ENCODE measurements at places on chromosomes 6 and 20. TPM values are rescaled to one million over a fixed set of nuclear protein-coding genes. Genes with fewer than 3 reads are reported as not detected.

GRCh38 chr20:46977204-46977603 lies 82.6 kb downstream of the EYA2 start:
- H3K4me3 ChIP-seq, result no peak overlapping the region
- no peak overlapping the region for H3K27ac ChIP-seq
- H3K36me3 ChIP-seq, result no peaks in the 10 kb centered on the region
- H3K4me1 ChIP-seq, result no peaks in the 10 kb centered on the region
- peaks cover 34% of the 10 kb centered on the region for H3K27me3 ChIP-seq
- no peak for DNase-seq

GRCh38 chr6:15875797-15876196 lies 213.0 kb upstream of the DTNBP1 start:
- DNase-seq, result no peak
- no peak overlapping the region for H3K4me3 ChIP-seq
- peaks cover 38% of the 10 kb centered on the region for H3K4me1 ChIP-seq
- H3K36me3 ChIP-seq, result no peaks in the 10 kb centered on the region

GRCh38 chr6:118984342-118984741 lies 49.4 kb upstream of the MCM9 start:
- no peaks in the 10 kb centered on the region for H3K36me3 ChIP-seq
- H3K27me3 ChIP-seq, result no peaks in the 10 kb centered on the region
- no peak for DNase-seq
- H3K4me3 ChIP-seq, result no peak overlapping the region
- no peaks in the 10 kb centered on the region for H3K4me1 ChIP-seq

The GJA10 gene
- total RNA-seq, result not detected

DNA sequence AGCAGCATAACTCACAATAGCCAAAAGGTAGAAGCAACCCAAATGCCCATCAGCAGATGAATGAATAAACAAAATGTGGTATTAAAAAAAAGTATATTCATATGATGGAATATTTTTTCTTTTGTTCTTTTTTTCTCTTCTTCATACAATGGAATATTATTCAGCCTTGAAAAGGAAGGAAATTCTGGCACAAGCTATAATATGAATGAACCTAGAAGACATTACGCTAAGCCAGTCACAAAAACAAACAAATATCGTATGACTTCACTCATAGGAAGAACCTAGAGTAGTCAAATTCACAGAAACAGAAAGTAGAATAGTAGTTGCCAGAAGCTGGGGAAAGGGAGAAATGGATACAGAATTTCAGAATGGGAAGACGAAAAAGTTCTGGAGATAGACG lies 63.7 kb downstream of the RBL1 start:
- peaks cover 46% of the 10 kb centered on the region for H3K36me3 ChIP-seq
- H3K27me3 ChIP-seq, result no peaks in the 10 kb centered on the region
- H3K4me3 ChIP-seq, result no peak overlapping the region

The WFDC10B gene
- total RNA-seq, result not detected

The POM121L2 gene
- total RNA-seq, result not detected

- peaks cover 4% of the 10 kb centered on the region for H3K4me1 ChIP-seq
- H3K27ac ChIP-seq, result no peak overlapping the region
- peaks cover 81% of the 10 kb centered on the region for H3K36me3 ChIP-seq
These were observed 40.7 kb upstream of the MROH8 start for GRCh38 chr20:37219751-37220668.

The F13A1 gene
- total RNA-seq, result 0.75 TPM

The CGA gene
- total RNA-seq, result not detected

GRCh38 chr6:53041356-53041755 lies 23.8 kb upstream of the FBXO9 start:
- no peak overlapping the region for H3K27ac ChIP-seq
- peaks cover 41% of the 10 kb centered on the region for H3K36me3 ChIP-seq
- H3K4me1 ChIP-seq, result no peaks in the 10 kb centered on the region
- no peak for DNase-seq
- H3K4me3 ChIP-seq, result no peak overlapping the region
- H3K27me3 ChIP-seq, result no peaks in the 10 kb centered on the region

GRCh38 chr20:36408219-36408618 lies 102.1 kb downstream of the DLGAP4 start:
- H3K27me3 ChIP-seq, result peaks cover 8% of the 10 kb centered on the region
- no peak overlapping the region for H3K27ac ChIP-seq
- H3K4me3 ChIP-seq, result no peak overlapping the region
- H3K36me3 ChIP-seq, result no peaks in the 10 kb centered on the region
- DNase-seq, result no peak

DNA sequence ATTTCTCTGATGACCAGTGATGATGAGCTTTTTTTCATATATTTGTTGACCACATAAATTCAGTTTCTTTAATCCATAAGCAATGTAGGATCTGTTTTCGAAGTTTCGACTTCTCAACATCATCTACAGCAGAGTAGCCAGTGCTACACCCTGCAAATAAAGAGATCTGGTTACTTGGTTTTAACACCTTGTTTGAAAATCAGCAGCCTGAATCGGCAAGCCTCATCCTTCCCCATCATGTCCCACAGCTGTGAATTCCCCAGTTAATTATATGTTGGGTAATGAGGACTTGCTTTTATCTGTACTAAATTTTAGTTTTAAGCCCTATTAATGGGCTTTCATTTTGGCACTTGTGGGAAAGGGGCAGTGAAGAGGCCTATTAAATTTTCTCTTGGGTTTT lies 80.6 kb downstream of the BMP2 start:
- no peaks in the 10 kb centered on the region for H3K4me1 ChIP-seq
- H3K36me3 ChIP-seq, result no peaks in the 10 kb centered on the region
- H3K4me3 ChIP-seq, result no peak overlapping the region
- no peak for DNase-seq

The ULBP3 gene
- 0.46 TPM for total RNA-seq

The NRSN1 gene
- not detected for total RNA-seq

- no peak overlapping the region for H3K4me3 ChIP-seq
- peaks cover 3% of the 10 kb centered on the region for H3K27me3 ChIP-seq
- DNase-seq, result no peak
- H3K36me3 ChIP-seq, result no peaks in the 10 kb centered on the region
- H3K4me1 ChIP-seq, result no peaks in the 10 kb centered on the region
These were observed 153.7 kb downstream of the MOXD1 start for GRCh38 chr6:132247381-132248159.

- H3K27me3 ChIP-seq, result peaks cover 81% of the 10 kb centered on the region
- H3K4me3 ChIP-seq, result peak overlapping the region; percentile 61
- H3K36me3 ChIP-seq, result no peaks in the 10 kb centered on the region
These were observed 1.9 kb downstream of the SLC32A1 start for GRCh38 chr20:38725931-38726803.

DNA sequence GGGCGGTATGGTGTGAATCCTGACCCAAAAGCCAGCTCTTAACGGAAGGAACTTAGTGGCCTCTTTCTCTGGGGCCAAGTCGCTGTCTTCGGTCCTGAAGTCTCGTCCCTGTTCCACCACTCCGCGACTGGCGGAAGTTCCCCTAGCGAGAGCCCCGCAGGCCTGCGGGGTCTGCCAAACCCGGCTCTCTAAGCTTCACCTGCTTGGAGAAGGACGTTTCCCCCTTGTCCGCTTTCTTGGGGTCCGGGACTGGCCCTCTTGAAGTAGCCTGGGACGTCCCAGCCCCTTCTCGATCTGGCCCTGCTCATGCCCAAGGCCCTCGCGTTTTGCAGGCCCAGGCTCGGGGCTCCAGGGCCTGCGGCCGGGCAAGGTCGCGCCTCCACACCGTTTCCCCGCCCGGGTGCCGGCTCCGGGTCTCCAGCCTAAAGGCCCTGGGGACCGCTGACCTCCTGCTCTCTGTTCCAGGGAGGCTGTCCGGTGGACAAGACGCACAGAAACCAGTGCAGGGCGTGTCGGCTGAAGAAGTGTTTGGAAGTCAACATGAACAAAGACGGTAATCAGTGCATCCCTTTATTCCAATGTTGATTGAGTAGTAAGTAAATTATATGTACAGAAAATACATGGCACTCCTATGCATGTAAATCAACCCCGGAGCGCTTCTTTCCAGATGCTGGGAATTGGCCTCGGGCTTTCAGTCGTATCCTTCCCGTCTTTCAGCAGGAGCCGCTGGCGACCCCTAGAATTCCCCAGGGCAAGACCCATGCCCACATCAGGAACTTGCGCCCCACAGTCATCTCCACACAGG lies 8.8 kb downstream of the NR2E1 start:
- no peak overlapping the region for H3K27ac ChIP-seq
- no peaks in the 10 kb centered on the region for H3K36me3 ChIP-seq
- no peak overlapping the region for H3K4me3 ChIP-seq
- DNase-seq, result peak; percentile 28

DNA sequence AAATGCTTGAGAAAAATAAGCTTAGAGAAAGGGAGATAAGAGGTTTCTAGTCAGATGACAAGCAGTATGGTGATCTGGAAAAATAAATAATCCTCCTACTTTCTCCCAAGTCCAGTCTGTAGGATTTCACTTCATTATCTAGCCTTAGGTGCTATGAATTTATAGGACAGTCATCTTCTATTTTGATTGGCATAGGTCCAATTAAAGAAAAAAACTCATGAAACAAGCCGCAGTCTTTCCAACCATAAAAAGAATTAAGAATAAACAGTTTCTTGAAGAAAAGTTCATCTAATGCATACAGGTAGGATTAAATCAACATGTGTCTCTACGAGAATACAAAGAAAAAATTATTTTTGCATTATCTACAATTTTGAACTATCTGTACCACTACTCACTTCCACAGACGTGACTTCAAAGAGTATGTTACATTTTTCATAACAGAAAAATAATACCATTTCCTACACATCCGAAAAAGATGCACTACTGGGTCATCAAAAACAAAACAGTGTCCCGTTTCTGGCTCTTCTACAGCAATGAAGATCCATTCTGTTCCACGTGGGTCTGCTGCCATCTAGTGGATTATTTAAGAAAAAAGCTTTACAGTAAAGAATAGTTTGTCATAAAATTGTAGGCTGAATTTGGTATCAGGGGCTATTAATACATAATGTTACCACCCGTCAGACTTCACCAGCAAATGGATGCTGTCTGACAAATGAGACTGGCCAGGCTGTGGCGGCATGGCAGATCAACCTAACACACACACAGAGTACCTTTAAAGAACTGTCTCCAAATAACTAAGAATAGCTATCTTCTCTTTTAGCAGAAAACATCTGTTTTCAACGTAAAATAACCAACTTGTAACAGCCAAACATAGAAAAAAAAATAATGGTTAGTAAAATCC lies 28.9 kb downstream of the STX7 start:
- H3K27me3 ChIP-seq, result no peaks in the 10 kb centered on the region
- peaks cover 62% of the 10 kb centered on the region for H3K36me3 ChIP-seq
- peak overlapping the region; percentile 82 for H3K27ac ChIP-seq
- H3K4me1 ChIP-seq, result peaks cover 85% of the 10 kb centered on the region
- H3K4me3 ChIP-seq, result peak overlapping the region; percentile 61
